ENCODE measurements at places on chromosomes 3 and 15.

DNA sequence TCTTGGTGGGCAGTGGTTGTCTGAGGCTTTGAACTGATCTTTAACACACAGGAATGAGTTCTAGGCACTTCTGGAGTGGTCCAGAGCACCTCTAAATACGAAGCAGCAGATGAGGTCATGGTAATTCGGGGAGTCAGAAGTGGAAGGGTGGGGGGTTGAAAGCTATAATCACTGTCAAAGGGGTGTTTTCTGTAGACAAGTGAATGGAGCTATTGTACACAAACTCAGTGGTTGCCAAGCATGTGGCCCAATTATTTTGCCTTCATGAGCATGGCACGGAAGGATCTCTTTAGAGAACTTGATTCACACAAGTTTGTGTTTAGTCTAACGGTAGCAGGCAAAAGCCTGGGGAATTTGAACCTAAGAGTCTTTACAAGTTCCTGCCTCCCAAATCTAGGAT is 6.3 kb downstream of the FRMD5 start:
- DNase-seq: no peak

DNA sequence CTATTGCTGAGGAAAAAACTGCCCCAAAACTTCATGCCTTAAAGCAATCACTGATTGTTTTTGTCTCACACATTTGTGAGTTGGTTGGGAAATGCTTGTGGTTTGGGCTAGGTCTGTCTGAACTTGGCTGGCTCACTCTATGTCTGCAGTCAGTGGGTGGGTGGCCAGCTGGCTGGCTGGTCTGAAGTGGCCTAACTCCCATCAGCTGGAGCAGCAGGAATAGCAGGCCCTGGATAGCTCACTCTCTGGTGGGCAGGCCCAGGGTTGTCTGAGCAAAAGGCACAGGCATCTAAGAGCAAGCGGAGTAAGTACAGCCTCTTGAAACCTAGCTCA is 37.7 kb upstream of the PRR20G start:
- no peak for DNase-seq

GRCh38 chr3:54982807-54983206 is 54.9 kb upstream of the LRTM1 start:
- DNase-seq: no peak

DNA sequence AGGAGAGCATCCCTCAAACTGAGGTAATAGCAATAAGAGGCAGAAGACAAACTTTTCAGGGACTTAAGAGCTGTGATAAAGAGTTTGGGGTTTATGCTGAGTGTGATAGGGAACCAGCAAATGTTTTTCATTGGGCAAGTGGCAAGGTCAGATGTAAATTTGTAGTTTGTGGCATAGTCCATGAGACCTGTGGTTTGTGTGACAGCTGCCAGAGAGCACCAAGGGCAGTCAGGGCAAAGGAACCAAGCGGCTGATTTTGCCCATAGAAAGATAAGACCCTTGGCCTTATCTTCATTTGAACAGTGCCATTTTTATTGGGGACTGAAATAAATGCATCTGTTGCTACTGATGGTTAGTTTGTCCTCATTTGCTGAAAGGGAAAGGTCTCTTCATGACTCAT is 220.3 kb downstream of the LRRN1 start:
- DNase-seq: no peak

DNA sequence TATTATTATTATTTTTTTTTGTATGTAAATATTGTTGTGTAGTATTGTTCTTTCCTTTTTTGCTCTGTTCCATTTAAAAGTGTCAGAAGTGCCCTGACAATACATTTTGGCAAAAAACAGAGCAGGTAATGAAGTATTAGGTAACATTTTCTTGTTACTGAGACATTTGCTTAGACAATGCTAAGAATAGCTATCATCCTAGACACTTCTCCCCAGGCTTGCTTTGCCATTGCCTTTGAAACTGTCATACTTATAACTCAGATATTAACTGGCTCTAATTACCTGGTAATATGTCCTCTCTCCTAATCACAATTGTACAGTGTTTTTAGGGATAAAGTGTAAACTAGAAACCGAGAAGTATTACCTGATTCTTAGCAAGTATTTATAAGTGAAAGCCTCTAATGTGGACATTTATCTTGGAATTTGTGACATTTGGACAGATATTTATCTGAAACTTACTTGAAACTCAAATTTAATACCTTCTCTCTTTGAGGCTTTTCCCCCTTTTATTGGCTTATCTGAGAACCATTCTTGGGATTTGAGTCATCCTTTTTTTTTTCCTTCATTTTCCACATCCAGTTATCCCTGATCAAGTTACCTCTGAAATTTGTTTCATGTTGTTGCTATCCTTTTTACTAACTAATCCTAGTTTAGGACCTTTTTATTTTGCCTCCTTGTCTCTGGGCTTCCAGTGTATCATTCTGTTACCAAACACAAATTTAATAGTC is 13.1 kb downstream of the ARIH1 start:
- DNase-seq: peak; percentile 36

- DNase-seq: no peak
These were observed 20.5 kb downstream of the EAF2 start for GRCh38 chr3:121855555-121855954.
